ENCODE measurements at places on chromosomes 4 and X.
A peak's percentile ranks its signal among the peaks of the same experiment; 100 is the strongest.

DNA sequence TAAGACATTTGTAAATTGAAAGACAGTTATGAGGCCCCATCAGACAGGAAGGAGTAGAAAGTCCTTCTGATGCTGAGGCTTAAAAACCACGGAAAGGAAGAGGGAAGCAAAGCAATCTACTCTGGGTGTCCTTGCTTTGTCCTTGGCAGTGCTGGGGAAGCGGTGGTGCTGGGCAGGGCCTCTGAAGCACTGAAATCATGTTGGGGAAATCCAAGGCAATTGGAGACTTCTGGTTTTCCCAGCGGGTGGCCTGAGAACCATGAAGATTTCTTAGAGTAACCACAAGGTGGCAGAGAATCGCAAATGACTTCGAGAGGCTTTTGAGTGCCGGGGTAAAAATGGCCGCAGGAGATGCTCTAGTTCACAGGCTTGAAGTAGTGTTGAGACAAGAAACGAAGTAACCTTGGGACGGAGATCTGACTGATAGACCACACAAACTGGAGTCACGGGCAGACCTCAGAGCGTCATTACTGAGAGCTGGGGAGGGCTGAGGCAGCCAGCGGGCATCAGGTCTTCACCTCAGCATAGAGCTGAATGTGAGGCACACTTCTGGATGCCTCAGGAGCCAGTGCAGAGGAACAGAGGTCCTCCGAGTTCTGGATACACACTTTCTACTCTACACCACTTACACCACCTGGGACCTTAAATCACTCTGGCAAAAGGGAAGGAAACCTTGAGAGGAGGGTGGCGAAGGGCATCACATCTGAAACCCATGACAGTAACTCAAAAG lies 130.7 kb upstream of the GPRIN3 start:
- DNase-seq: no peak

GRCh38 chr4:24896977-24897376 lies 15.9 kb downstream of the CCDC149 start:
- no peak for DNase-seq

GRCh38 chr4:185896817-185897488 lies 85.0 kb upstream of the SORBS2 start:
- DNase-seq: no peak

DNA sequence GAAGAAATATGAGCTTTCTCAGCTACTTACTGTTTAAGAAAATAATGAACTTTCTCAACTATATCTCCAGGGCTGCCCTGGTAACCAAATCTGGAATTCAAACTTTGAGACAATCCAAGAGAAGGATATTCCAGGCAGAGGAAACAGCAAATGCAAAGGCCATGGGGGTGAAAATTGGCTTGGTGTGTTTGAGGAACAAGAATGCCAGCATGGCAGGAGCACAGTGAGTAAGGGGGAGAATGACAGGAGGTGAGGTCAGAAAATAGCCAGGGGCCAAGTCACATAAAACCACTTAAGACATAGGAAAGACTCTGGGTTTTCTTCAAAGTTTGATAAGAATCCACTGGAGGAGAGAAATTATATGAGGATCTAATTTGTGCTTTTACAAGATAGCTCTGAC lies 27.2 kb upstream of the BTC start:
- DNase-seq: no peak

GRCh38 chr4:101103381-101104142 lies 243.8 kb downstream of the PPP3CA start:
- no peak for DNase-seq

GRCh38 chrX:30141966-30142365 lies 73.4 kb upstream of the MAGEB2 start:
- DNase-seq: no peak

- no peak for DNase-seq
Observed at GRCh38 chrX:154539077-154539476, 7.6 kb downstream of the G6PD start.

DNA sequence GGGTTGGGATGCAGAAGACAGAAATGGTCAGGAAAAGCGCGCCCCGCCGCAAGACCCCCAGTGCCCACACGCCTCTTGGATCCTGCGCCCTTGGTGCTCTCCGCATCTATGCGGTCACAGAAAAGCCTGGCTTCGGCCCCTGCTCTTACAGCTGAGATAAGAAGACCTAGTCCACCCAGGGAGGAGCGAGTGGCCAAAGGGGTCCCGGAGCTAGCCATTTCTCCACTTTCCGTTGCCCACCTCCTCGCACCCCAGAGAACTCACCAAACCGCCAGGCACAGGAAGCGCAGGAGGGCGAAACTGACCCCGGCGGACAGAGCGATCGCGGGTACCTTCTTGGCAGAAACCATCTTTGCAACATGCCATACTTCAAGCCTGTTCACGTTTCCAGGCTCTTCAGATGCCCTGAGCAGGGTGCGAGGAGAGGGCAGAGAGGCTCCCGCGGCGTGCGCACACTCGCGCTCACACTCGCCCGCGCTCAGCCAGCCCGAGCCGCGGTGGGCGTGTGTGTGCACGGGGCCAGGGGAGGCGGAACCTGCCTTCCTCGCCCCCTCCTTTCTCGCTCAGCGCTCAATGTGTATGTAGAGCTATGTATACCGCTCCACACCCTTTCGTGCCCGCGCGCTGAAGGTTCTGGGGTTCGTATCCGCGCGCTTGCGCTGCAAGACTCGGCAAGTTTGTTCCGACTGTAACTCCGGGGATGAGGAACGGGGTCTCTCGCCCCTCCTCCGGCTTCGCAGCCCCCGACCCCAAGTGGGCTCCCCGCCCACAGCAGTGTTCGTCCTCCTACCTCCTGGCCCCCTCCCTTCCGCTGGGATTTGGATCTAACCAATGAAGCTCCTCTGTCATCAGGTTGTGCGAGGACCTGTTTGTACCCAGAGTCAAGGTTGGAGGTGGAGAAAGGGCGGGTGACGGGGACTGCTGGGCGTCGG lies at the start of gene GABRA4:
Gene GABRA4, minus strand, starts transcription at position 507 of the 932 bp plus-strand sequence. Its CDS starts 157 bp downstream, at position 350.
- no peak for DNase-seq

DNA sequence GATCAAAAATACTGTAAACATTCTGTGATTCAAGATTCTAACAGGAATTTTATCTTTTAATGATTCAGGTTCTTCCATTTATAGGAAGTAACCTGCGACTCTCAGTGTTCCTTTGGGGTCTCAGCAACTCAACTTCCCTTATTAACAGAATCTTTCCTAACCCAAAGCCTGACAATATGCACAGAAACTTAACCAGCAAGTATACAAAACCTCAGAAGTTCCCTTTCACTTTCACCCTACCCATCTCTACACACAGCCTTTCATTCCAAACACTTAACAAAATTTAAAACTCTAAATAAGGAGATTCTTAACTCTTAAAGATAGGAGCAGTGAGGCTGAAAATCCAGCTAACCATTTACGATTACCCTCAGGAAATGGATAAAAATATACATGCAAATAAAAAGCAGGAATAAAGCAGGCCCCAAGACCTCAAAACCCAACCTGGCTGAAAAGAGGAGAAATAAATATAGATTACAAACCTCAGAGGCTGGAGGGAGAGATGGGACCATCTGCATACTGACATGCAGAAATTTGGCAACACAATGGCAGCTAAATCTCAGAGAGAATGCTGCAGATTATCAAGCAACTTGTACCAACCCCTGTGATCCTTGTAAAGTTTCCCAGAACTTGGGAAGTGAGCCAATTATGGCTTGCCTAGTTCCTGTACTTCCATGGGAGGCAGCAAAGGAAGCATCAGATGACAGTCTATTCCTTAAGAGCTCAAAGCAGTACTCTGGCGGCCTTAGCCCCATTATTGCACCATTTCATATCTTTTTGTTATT lies 101.0 kb downstream of the ATP11C start:
- DNase-seq: no peak

- DNase-seq: no peak
Observed at GRCh38 chr4:15042529-15043167, 40.4 kb downstream of the CPEB2 start.

- DNase-seq: no peak
Observed at GRCh38 chr4:78162821-78163220, 105.7 kb downstream of the FRAS1 start.

- no peak for DNase-seq
Observed at GRCh38 chr4:90057091-90057490, 70.1 kb upstream of the CCSER1 start.

DNA sequence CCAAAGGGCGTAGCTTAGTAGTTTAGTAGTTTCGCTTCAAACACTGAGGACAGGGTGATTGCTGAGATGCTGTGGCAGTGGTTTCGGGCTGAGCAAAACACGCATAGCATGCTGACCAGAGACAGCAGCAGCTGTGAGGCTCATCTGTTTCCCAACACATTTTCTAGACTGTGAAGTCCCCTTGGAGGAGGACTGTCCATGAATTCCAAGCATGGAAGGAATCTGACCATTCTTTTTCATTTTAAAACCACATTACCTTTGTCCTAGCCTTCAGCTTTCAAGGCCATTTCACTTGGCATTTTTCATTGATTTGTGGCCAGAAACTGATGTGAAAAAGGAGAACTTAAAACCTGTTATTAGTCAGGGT lies 240.9 kb downstream of the PALLD start:
- DNase-seq: no peak

DNA sequence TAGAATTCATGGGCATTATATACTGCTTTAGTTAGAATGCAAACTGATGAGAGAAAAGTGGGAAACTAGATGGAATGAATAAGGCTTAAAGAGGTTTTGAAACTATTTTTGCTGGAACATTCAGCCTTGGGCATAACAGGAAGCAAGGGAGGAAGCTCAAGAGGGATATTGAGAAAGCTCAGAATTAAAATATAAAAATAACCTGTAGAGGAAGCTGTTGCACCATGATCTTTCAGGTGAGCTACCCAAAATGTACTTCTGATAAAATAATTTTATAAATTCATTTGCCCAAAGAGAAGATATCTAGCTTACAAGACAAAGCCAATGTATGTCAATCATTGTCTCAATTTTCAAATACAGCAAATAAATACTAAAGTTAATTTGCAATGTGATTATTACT lies 11.3 kb downstream of the GC start:
- no peak for DNase-seq

- no peak for DNase-seq
Observed at GRCh38 chr4:173391701-173392100, 7.2 kb downstream of the SCRG1 start.

DNA sequence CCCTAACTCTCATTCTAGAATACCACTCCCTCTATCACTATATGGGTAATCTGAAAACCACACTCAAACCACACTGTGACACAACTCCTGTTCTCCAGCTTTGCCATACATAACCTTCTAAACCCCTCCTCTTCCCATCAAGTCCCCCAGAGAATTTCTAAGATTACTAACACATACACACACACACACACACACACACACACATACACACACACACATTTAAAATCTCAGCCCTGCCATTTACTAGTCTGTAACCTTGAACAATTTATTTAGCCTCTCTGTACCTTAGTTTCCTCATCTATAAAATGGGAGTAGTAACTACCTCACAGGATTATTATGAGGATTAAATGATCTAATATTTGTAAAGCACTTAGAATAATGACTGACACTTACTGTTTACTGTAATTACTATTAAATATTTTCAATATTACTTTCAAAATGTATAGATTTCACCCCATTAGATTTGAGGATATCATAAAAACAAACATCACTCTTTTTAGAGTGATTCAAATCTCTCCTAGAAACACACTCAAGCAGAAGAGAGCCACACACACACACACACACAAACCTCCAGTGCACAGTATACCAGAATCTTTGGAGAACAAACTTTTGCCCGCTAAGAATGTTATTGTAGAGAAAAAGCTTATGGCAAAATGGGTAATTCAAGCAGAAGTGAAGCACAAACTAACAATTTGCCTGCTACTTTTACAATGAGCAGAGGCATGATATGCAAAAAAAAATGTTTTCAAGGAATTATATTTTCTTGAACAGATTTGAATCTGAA lies 3.8 kb downstream of the ANKRD50 start:
- DNase-seq: no peak

- DNase-seq: no peak
Observed at GRCh38 chr4:145183023-145183422, 2.6 kb upstream of the OTUD4 start.

- no peak for DNase-seq
Observed at GRCh38 chr4:95963456-95963855, 123.6 kb downstream of the PDHA2 start.

GRCh38 chr4:94570558-94570957 lies 118.8 kb downstream of the PDLIM5 start:
- DNase-seq: no peak

GRCh38 chr4:123406872-123407271 lies 10.3 kb downstream of the SPRY1 start:
- no peak for DNase-seq

- no peak for DNase-seq
Observed at GRCh38 chr4:147965056-147965455, 233.2 kb downstream of the ARHGAP10 start.

- no peak for DNase-seq
Observed at GRCh38 chr4:152971053-152971452, 34.9 kb downstream of the FHDC1 start.

DNA sequence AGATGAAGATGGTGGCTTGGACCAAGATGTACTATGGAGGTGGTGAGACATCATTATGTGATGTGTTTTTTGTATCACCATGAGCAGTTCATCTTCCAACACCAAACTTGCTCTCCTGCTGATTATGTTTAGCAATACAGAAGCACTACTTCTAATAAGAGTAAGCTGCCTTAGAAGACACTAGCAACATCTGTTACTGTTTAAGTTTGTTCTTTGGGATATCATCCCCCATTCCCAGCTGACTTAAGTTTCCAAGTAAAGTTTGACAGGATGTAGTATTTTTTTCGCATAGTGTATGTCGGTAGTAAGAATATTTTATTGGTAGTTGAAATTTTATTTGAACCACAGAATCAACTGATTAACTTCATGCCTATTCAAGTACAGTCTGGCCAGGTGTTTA lies 123.5 kb upstream of the BMPR1B start:
- DNase-seq: no peak

- DNase-seq: no peak
Observed at GRCh38 chrX:53940180-53940579, 104.1 kb downstream of the PHF8 start.

GRCh38 chr4:152962150-152962549 lies 26.0 kb downstream of the FHDC1 start:
- peak; percentile 88 for DNase-seq

- DNase-seq: no peak
Observed at GRCh38 chrX:9003041-9003440, 30.9 kb downstream of the FAM9B start.

GRCh38 chrX:40539214-40540142 lies 41.3 kb upstream of the ATP6AP2 start:
- peak; percentile 63 for DNase-seq

- no peak for DNase-seq
Observed at GRCh38 chr4:16641971-16642370, 256.5 kb downstream of the LDB2 start.

DNA sequence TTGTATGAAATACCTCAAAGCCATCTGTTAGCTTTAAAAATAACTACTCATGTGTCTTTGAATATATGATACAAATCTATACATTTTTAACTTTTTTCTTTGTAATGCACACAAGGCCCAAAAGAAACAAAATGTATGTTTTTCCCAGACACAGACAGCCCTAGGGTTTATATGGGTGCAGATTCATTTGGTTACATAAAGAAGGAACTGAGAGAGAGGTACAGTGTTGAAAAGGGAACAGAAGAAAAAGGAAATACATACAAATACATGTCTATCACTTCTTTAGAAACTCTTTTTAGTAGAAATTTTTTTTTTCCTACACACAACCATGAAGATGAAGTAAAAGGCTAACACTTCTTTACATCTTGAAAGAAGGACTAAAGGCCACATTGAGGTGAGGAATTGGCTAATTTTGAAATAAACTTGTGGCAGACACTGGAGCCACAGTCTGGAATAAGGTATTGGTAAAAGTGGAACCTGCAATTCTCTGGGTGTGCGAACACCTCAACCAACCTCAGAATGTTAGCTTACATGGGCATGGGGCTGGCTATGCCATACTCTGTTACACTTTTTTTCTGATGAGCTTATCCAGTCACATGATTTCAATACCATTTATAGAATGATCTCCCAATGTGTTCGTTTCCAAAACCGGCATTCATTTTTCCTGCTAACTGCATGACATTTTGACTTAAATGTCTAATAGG lies 67.9 kb downstream of the FAM47C start:
- DNase-seq: no peak

Measured in hematopoietic multipotent progenitor cell treated with erythropoietin and hydrocortisone succinate and interleukin-3 and kit ligand, for 17 days (in vitro differentiated cells).